Breast epithelium (tissue), 4 donors: ENCODE measurements at places on chromosomes 12 and 14. TPM values are rescaled to one million over a fixed set of nuclear protein-coding genes. Genes with fewer than 3 reads are reported as not detected.

GRCh38 chr12:10189653-10190052, 10.8 kb downstream of the TMEM52B start:
- DNase-seq: no peak

- peak; percentile 29 for DNase-seq
Measured at GRCh38 chr12:13233830-13234641, 37.5 kb downstream of the EMP1 start.

- DNase-seq: no peak
Measured at GRCh38 chr14:76133103-76133502, 18.6 kb upstream of the GPATCH2L start.

- DNase-seq: no peak
Measured at GRCh38 chr12:12779529-12779928, 5.9 kb upstream of the APOLD1 start.

- DNase-seq: peak; percentile 61
Measured at GRCh38 chr12:3218228-3219171, 141.3 kb downstream of the TSPAN9 start.

GRCh38 chr12:63985456-63985855, 141.0 kb downstream of the SRGAP1 start:
- no peak for DNase-seq

DNA sequence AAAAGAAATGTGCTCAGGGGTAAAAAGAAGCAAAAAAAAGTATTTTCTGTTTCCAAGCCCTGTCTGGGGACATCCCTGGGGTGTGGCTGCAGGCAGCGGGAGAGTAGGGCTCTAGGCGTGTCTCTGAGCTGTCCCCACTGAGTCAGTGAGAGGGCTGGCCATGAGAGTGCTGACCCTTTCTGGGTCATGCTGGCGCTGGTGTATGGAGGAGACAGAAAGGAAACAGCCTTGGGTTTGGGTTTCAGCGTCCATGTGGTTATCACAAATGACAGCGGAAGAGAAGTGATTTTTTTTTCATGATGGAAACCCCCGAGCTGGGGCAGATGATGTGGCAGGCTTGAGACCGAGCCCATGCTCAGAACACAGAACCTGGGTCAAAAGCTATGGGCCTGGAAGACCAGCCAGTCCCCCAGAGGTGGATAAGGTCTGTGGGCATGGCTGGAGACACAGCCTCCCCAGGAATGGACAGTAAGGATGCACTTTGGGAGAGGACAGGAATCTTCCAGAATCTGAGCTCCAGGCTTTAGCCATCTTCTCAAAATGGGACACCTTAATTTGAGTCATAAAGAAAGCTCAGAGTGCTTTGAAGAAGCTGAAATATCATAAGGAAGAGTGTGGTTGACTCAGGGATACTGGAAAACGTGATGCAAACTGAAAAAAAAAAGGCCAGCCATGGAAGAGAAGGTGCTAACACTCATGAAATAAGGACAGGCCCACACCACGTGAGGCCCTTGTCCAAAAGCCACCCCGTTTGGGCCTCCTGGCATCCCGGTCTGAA, 36.2 kb downstream of the SYNE3 start:
- no peak for DNase-seq

BIN2 gene
- total RNA-seq: 2.3 TPM

CCDC177 gene
- not detected for total RNA-seq

TNFRSF1A gene
- total RNA-seq: 238 TPM
